ENCODE measurements at places on chromosomes 7 and 10.

- DNase-seq: no peak
Measured at GRCh38 chr7:159070431-159071148, 74.1 kb downstream of the VIPR2 start.

- no peak for DNase-seq
Measured at GRCh38 chr7:124085179-124085578, 52.3 kb upstream of the TMEM229A start.

DNA sequence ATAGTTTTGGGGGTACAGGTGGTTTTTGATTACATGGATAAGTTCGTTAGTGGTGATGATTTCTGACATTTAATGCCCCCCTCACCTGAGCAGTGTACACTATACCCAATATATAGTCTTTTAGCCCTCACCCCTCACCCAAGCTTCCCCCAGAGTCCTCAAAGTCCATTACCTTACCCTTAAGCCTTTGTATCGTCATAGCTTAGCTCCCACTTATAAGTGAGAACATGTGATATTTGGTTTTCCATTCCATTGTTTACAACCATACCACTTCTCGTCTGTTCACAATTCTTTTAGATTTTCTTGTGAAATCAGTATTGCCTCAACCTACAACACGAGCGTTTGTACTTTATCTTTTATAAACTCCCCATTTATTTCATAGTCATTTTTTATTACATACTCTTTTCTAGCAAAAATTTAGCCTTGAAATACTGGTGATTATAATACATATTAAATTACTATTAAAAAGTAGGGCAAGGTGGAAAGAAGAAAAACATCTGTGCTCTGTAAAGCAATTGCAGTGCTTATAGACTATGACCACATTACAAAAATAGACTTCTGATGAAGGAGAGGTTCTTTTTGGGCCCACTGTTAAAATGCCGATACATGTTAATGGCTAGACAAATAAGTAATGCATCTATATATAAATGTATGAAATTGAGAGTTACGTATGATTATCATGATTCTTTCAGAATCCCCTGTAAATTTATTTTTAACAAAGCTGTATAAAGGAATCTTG, 164.8 kb downstream of the THSD7A start:
- DNase-seq: no peak

GRCh38 chr7:105678811-105679495, 97.7 kb upstream of the EFCAB10 start:
- no peak for DNase-seq

DNA sequence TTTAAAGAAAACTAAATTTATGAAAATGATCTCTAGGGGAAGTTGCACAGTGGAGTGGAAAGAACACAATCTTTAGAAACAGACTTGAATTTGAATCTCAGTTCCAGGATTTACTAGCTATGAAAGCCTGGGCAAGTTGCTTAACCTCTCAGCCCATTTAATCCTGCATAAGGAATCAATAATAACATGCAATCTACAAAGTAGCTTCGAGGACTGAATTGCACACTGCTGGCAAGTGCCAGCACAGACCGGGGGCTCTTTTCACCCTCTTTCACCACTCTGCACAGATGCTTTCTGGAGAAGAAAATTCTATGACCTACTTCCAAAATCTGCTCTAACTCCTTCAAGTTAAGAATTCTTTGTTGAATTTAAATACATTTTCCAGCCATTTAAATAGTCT, 63.4 kb upstream of the ANK3 start:
- DNase-seq: no peak

GRCh38 chr10:100339236-100339635, 7.8 kb upstream of the SCD start:
- no peak for DNase-seq

GRCh38 chr10:102404361-102405107, 9.0 kb downstream of the NFKB2 start:
- DNase-seq: no peak

GRCh38 chr7:137579913-137580640, 236.5 kb upstream of the PTN start:
- no peak for DNase-seq

GRCh38 chr10:114151892-114152291, 22.1 kb downstream of the CCDC186 start:
- DNase-seq: no peak

- DNase-seq: no peak
Measured at GRCh38 chr10:61963669-61964058, 62.2 kb downstream of the ARID5B start.

GRCh38 chr7:15168489-15168888, 265.9 kb upstream of the DGKB start:
- no peak for DNase-seq
